Dermis lymphatic vessel endothelial cell (primary cell): ENCODE measurements at places on chromosomes 4 and X. TPM values are rescaled to one million over a fixed set of nuclear protein-coding genes. Genes with fewer than 3 reads are reported as not detected.

IL3RA gene
- 9.0 and 48.7 TPM in 2 replicates for total RNA-seq

NEUROG2 gene
- total RNA-seq, result not detected in 2 replicates

DRD5 gene
- not detected in 2 replicates for total RNA-seq

TEX13D gene
- not detected in 2 replicates for total RNA-seq

CXXC4 gene
- total RNA-seq, result 0.17 TPM in 1 of 2 replicates, not detected in the other

SMIM43 gene
- 0.09 and 0.33 TPM in 2 replicates for total RNA-seq

PASD1 gene
- not detected in 2 replicates for total RNA-seq

IQCM gene
- total RNA-seq, result not detected in 2 replicates

SHOX gene
- under 0.01 TPM in 1 of 2 replicates, not detected in the other for total RNA-seq

RNF175 gene
- total RNA-seq, result 0.09 and 0.33 TPM in 2 replicates

NLRP2B gene
- under 0.01 TPM in 2 replicates for total RNA-seq

GIMD1 gene
- not detected in 2 replicates for total RNA-seq

CT45A5 gene
- total RNA-seq, result not detected in 2 replicates

C4orf36 gene
- total RNA-seq, result 0.22 and 0.52 TPM in 2 replicates

MAGEB2 gene
- not detected in 2 replicates for total RNA-seq

GPRIN3 gene
- 0.69 and 0.87 TPM in 2 replicates for total RNA-seq

CCNB3 gene
- total RNA-seq, result 0.43 and 0.69 TPM in 2 replicates

DYNLT3 gene
- total RNA-seq, result 36.2 and 37.1 TPM in 2 replicates

BEND2 gene
- total RNA-seq, result not detected in 2 replicates

XK gene
- total RNA-seq, result under 0.01 TPM in 2 replicates

EMCN gene
- total RNA-seq, result 82.2 and 82.9 TPM in 2 replicates
